Prostate gland (tissue), 2 donors: ENCODE measurements at places on chromosomes 1 and 21.

- H3K36me3 ChIP-seq = no peaks in the 10 kb centered on the region
- no peaks in the 10 kb centered on the region for H3K4me1 ChIP-seq
- no peak for DNase-seq
- H3K27ac ChIP-seq = no peak overlapping the region
- H3K4me3 ChIP-seq = no peak overlapping the region
These were observed 11.4 kb upstream of the RPTN start for GRCh38 chr1:152170287-152170905.

DNA sequence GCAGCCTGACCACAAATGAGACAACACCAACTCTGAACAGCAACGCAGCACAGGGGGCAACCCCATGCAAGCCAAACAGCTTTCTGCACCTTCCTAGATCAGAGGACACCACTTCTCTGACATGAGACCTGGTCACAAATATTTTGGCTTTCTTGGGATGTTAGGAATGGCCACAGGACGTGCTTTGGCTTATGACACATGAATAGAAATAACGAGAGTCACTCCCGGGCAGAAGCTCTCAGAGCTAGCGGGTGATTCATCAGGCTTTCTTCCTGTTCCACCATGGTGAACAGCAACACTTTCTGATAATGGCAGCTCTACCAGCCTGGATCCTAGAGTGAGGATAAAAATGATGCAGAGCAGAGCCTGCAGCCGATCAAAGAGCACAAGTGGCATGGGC, 39.4 kb downstream of the PAFAH2 start:
- H3K27me3 ChIP-seq = no peaks in the 10 kb centered on the region
- no peaks in the 10 kb centered on the region for H3K4me1 ChIP-seq
- H3K36me3 ChIP-seq = peaks cover 4% of the 10 kb centered on the region
- no peak overlapping the region for H3K4me3 ChIP-seq
- DNase-seq = no peak
- H3K27ac ChIP-seq = no peak overlapping the region

GRCh38 chr1:240093120-240093961, 1.7 kb downstream of the FMN2 start:
- H3K36me3 ChIP-seq = no peaks in the 10 kb centered on the region
- no peaks in the 10 kb centered on the region for H3K4me1 ChIP-seq
- no peak overlapping the region for H3K27ac ChIP-seq
- no peak for DNase-seq
- H3K27me3 ChIP-seq = peaks cover 16% of the 10 kb centered on the region

- DNase-seq = no peak
- H3K27me3 ChIP-seq = no peaks in the 10 kb centered on the region
- H3K4me3 ChIP-seq = no peak overlapping the region
These were observed 1.4 kb downstream of the CASQ1 start for GRCh38 chr1:160191756-160192155.

- peak overlapping the region; percentile 8 for H3K27ac ChIP-seq
- H3K36me3 ChIP-seq = no peaks in the 10 kb centered on the region
- no peak for DNase-seq
- no peaks in the 10 kb centered on the region for H3K4me1 ChIP-seq
- H3K27me3 ChIP-seq = no peaks in the 10 kb centered on the region
These were observed 574.1 kb downstream of the LMO4 start for GRCh38 chr1:87902830-87903229.

DNA sequence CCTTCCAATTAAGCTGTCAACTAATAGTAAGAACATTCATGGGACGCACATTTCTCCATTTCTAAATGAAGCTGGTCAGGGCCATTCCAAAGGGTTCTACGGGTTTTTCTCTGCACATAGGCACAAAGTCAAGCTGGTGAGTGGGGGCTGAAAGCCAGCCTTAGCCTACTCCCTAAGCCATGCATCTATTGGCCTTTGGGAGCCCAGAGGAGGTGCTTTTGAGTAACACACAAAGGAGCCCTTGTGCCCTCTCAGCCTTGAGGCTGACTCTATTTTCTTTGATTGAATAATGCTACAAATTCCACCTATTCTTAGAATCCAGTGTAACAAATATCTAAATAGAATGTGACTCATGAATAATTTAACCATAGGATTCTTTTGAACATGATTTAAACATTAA, 73.6 kb downstream of the RGS13 start:
- no peaks in the 10 kb centered on the region for H3K4me1 ChIP-seq
- no peaks in the 10 kb centered on the region for H3K27me3 ChIP-seq
- H3K36me3 ChIP-seq = no peaks in the 10 kb centered on the region
- no peak overlapping the region for H3K27ac ChIP-seq
- no peak overlapping the region for H3K4me3 ChIP-seq
- DNase-seq = no peak

GRCh38 chr21:43703035-43703880, 15.7 kb upstream of the PDXK start:
- H3K27me3 ChIP-seq = no peaks in the 10 kb centered on the region
- no peak overlapping the region for H3K4me3 ChIP-seq
- H3K27ac ChIP-seq = no peak overlapping the region

DNA sequence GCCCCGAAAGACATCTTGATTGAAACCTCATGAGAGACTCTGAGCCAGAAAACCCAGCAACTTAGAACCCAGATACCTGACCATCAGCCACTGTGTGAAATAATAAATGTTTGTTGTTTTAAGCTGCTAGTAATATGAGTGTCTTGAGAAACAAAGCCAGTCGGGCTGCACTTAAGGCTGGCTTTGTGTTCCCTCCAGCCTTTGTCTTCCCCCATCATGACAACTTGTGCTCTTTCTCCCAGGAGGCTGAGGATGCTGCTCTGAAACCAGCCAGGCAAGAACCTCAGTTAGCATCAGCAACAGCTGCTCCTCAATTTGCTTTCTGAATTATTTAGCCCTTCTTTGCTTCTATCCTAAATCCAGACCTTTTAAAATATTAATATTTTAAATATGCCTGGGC, 78.2 kb downstream of the SLC16A1 start:
- H3K36me3 ChIP-seq = no peaks in the 10 kb centered on the region
- H3K4me3 ChIP-seq = no peak overlapping the region
- H3K4me1 ChIP-seq = no peaks in the 10 kb centered on the region
- no peaks in the 10 kb centered on the region for H3K27me3 ChIP-seq
- no peak for DNase-seq
- no peak overlapping the region for H3K27ac ChIP-seq

DNA sequence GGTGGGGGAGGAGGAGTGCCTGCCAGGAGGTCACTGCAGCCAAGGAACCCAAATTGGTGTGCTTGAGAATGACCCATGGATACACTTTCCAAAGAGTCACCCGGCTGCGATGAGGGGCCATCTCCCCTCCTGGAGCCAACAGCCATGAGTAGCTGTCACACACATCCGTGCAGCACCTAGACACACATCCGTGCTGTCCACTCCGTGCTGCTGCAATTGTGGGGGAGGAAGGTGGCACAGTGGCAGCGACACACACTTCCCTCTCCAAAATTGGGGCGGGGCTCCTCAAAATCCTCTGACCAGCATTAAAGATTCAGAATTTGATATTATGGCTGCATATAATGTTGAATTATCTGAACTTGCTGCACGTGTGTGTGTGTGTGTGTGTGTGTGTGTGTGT, 15.8 kb downstream of the TP73 start:
- no peaks in the 10 kb centered on the region for H3K4me1 ChIP-seq
- no peak overlapping the region for H3K4me3 ChIP-seq
- DNase-seq = no peak
- no peaks in the 10 kb centered on the region for H3K27me3 ChIP-seq
